HEK293T (cell line): ENCODE measurements at places on chromosomes 2 and 18.

- DNase-seq: no peak
These were observed 199.3 kb downstream of the ZNF407 start for GRCh38 chr18:74796841-74797576.

- no peak for DNase-seq
These were observed 68.8 kb downstream of the CLHC1 start for GRCh38 chr2:55163274-55163721.

GRCh38 chr2:182818925-182819324 is 47.5 kb downstream of the FRZB start:
- DNase-seq: peak; percentile 23

GRCh38 chr2:157856187-157856515 is 20.0 kb downstream of the ACVR1 start:
- DNase-seq: no peak

- no peak for DNase-seq
These were observed 1.6 kb upstream of the KLF7 start for GRCh38 chr2:207167099-207167923.

DNA sequence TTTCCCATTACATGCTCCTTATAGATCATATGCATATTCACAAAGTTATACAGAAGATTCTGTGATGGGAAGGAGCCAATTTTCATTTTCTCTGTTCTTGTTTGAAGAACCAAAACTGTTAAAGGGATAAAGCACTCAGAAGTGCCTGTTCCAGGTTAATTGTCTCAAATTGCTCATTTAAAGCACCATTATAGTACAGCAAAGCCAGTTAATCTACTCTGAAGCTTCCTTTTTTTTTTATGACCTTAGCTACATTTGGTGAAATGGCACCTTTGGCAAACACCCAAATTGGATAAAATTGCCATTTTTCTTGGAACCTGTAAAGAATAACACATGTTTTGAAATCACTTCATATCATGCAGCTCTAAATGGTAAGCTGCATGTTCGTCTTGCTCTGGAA is 1092.3 kb downstream of the BCL11A start:
- DNase-seq: no peak

DNA sequence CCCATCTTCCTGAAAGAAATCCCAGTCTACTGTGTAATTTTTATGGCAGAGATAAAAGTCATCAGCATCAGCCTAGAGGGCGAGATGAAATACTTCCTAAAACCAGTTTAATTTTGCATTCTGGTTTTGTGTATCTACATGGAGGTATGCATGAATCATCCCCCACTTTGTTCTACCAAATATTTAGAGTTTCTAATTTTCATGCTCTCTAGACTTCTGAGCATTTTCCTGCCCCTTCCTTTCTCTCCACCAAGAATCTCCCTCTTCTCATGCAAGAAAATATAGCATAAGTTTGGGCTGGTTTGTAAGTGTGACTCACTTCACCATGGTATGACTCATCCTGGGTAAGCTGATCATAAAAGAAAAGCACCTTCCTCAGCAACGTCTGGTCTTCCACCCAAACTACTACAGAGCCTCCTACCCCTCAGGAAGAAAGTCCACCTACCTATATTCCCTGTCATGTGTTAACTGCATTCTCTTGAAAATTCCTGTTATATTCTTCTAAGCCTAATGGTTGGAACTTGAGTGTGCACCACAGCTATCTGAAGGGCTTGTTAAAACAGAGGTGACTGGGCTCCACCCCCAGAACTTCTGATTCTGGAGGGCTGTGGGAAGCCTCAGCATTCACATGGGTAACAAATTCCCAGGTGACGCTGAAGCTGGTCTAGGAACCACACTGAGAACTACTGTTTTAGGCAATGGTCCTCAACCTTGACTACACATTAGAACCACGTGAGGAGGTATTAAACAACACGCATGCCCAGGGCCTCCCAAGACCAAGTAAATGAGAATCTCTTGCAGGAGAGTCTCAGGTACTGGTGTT is 37.4 kb upstream of the RAPGEF4 start:
- peak; percentile 34 for DNase-seq

- no peak for DNase-seq
These were observed 23.6 kb downstream of the ASAP2 start for GRCh38 chr2:9230051-9230802.

- no peak for DNase-seq
These were observed 2.1 kb downstream of the DHRS9 start for GRCh38 chr2:169071455-169071854.
